Omental fat pad (tissue), 4 donors: ENCODE measurements at places on chromosomes 16 and 17.

DNA sequence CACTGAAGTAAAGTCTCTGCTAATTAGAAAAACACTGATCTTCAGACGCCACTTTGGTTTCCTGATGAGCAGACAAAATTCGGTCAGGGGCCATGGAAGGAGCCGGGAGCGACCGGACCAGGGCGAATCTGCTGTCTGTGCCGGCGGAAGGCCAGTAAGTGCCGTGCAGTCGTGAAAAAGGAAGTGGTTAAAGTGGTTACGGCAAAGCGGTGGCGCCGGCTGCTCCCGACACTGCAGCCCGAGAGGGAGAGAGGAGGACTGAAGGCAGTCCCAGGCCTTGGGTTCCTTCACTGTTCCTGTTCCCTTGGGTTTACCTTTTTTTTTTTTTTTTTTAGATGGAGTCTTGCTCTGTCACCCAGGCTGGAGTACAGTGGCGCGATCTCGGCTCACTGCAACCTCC is 17.3 kb upstream of the HEXD start:
- DNase-seq = no peak

DNA sequence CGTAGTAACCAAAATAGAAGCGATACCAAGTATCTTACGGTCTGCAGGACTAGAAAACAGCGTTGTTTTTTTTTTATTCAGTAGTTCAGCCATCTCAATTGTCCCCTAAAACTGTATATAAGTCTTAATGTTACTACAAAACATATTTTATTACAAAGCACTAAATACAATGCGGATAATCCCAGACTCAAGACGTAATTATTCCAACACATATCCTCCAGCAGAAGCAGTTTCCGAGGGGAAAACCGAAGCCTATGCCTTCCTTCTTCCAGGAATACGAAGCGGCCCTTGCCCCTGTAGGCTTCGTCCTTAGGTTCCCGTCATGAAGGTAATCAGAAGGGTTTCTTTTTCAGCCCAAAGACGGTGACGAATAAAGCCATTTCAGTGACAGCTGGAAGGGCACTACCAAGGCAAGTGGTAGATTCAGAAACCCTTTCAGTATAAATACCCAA is 2.3 kb downstream of the TMEM107 start:
- DNase-seq = no peak

GRCh38 chr16:23922406-23922805 is 86.6 kb downstream of the PRKCB start:
- no peak for DNase-seq

DNA sequence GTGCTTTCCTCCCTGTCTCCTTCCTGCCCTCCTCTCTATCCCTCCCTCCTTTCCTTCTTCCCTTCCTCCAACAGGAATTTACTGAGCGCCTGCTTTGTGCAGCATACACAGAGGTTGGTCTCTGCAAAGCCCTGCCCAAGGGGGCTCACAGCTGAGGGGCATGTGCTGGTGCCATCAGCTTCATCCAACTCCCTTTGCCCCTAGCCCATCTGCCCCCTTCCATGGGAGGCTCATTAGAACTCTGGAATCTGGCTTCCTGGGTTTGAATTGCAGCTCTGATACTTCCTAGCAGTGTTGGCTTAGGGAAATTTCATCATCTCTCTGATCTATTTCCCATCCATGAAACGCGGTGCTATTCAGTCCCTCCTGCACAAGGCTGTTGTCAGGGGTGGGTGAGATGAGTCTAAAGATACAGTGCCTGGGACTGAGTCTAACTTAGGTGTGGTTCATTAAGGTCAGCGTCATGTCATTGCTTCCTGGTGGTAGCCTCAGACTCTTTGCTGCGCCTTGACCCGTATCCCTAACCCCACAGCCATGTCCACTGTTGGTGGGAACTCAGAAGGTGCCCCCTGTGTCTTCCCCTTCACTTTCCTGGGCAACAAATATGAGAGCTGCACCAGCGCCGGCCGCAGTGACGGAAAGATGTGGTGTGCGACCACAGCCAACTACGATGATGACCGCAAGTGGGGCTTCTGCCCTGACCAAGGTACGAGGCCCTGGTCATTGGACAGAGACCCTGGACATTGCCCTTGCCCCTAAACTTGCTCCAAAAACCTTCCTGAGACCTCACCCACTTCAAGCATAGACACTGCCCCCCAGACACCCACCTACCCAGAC is 10.3 kb downstream of the MMP2 start:
- DNase-seq = no peak

DNA sequence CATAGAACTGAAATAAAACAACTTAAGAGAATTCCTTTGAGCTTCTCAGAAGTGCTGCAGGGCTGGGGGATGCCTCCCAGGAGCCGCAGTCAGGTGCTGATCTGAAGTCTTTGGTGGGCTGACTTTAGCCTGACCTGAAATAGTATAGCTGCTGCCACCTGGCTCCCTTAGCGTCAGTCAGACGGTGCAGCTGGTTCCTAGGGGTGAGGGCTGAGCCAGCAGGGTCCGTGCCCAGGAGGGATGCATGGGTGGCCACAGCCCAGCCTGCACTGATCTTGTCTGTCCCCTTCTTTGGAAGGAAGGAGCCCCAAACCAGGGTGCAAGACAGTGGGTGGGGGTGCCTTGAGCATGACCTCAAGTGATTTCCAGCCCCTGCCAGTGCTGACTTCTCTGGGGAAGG is 11.5 kb downstream of the MAPT start:
- DNase-seq = no peak

- DNase-seq = no peak
These were observed 11.9 kb upstream of the GSDMA start for GRCh38 chr17:39950871-39951348.

GRCh38 chr17:49401971-49402611 is 12.6 kb downstream of the PHB1 start:
- no peak for DNase-seq

- DNase-seq = no peak
These were observed 105.0 kb upstream of the FOXF1 start for GRCh38 chr16:86405319-86405718.

GRCh38 chr16:53358884-53359283 is 75.4 kb upstream of the RBL2 start:
- DNase-seq = no peak

DNA sequence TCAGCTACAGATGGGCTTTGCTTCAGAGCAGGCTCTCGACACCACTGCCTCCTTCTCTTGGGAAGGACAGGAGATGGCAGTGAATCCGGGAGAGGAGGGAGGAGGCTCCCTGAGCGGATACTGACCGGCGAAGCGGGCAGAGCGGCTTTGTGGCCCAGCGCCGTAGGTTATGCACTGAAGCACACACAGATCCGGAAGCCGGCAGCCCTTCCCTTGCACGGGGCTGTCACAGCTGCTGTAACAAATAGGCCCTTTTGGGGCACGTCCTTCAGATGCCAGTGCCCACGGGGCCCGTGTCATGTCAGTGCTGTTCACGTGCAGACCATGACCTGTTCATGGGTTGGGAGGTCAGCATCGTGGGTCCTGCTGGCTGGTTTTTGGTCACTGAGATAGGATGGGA is 144.7 kb upstream of the CHMP6 start:
- no peak for DNase-seq

- DNase-seq = no peak
These were observed 68.0 kb upstream of the NKD1 start for GRCh38 chr16:50480206-50480605.

GRCh38 chr17:13538841-13539411 is 62.8 kb downstream of the HS3ST3A1 start:
- DNase-seq = no peak

DNA sequence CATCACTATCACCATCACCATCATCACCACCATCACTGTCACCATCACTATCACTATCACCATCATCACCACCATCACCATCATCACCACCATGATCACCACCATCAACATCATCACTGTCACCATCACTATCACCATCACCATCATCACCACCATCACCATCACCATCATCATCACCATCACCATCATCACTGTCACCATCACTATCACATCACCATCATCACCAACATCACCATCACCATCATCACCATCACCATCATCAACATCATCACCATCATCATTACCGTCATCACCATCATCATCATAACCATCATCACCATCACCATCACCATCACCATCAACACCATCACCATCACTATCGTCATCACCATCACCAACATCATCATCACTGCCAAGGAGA is 273.8 kb downstream of the FOXL1 start:
- DNase-seq = no peak

GRCh38 chr16:67961551-67961957 is 6.9 kb downstream of the SLC12A4 start:
- no peak for DNase-seq

- no peak for DNase-seq
These were observed 1.4 kb downstream of the UBE2I start for GRCh38 chr16:1310832-1311200.

- no peak for DNase-seq
These were observed 32.8 kb upstream of the ETV4 start for GRCh38 chr17:43578699-43579565.

- no peak for DNase-seq
These were observed at the start of gene CARD14 for GRCh38 chr17:80169784-80170500. Gene CARD14, plus strand, starts transcription at chr17:80170030. Its CDS starts 11,409 bp downstream, at chr17:80181439.

DNA sequence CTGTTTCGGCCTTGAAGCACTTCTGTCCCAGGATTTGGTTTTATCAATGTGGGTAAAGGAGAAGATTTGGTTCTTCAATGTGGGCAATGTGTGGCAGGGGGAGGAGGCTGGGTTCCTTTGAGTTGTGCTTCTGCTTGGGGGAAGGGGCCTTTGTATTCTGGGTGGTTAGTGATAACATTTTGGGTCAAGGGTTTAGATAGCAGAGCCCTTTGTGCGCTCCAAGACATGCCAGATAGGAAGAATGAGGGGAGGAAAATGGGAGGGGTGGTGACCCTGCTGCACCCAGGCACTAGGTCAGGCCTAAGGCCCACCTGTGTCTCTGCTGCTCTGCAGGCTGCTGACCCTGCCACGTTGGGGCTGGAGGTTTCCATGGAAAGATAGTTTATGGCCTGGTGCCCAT is 40.0 kb upstream of the CDC42EP4 start:
- DNase-seq = no peak

DNA sequence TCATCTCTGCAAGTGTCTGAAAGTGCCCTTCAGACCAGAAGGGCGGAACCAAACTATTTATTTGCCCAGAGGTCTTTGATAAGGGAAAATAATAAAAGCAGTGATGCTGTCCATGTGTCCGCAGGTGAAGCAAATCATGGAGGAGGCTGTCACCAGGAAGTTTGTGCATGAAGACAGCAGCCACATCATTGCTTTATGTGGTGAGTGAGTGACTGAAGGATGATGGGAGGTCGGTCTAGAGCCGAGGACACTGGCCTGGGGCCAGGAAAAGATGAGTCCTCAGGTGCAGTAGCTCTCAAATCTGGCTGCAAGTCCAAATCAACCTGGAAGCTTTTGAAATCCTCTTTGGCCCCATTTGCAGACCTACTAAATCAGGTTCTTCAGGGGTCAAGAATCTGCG is 6.1 kb downstream of the SGSM2 start:
- DNase-seq = no peak
